ENCODE measurements at places on chromosomes 7 and 10.

DNA sequence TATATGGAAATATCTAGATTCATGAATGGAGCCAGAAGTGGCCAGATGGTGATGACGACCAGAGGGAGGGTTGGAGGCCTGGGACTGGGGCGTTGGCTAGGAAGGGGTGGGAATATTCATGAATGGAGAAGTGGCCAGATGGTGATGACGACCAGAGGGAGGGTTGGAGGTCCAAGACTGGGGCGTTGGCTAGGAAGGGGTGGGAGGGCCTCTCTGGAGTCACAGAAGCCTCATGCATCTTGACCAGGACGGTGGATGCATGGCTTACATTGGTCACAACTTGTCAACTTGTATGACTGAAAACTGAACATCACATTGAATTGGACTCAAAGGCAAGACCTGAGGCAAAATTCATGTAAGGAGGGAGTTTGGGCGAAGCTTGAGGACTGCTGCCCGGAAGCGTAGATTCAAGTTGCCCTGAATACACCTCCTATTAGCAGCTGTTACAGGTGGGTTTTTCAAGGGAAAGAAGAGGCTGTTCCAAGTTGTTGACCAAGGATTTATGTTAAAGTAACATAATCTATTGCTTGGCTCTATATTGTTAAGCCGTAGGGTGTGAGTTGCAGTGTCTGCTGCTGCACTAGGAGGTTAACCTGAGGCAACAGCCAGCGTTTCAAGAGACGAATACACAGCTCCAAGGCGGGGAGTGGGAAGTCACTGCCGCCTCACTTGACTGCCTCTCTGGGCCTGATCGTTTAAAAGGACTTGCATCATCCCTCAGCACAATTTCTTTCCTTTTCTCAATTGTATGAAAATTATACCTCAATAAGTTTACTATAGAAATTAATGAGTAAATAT, 55.1 kb upstream of the FAM20C start:
- DNase-seq, result no peak

GRCh38 chr7:111758332-111758731, 196.0 kb upstream of the IMMP2L start:
- DNase-seq, result no peak

DNA sequence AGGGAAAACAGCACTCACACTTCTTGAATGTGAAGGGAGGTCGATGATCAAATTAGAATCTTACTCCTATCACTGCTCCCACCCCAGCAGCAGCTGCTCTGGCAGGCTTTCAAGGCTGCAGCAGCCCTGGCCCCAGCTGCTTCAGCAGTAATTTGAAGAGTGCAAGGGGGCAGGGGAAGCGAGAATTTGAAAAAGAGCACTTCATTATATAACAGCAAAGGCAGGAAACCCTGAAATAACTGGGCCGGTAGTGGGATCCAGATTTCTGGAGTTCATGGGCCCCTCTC, 44.9 kb downstream of the MYPN start:
- DNase-seq, result peak; percentile 14

- DNase-seq, result no peak
These were observed 3.9 kb downstream of the FOXL3 start for GRCh38 chr7:293681-294439.

DNA sequence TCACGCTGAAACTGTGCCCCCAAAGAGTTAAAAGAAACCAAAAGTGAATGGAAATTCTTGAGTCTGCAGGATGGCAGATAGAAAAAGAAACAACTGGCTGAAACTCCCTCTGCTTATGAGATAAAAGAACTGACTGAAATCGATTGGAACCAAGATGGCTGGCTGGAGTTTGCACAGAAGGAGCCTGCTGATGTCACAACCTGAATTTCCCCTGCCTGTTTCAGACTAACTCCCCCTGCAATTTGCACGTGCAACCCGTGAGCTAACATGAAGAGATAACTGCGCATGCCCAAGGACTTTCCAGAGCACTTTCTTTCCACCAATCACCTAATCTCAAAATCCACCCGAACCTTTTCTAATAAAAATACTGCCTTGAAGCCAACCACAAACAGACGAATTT, 435.5 kb downstream of the CALN1 start:
- no peak for DNase-seq

- DNase-seq, result no peak
These were observed 541 bp upstream of the PFKFB3 start for GRCh38 chr10:6202098-6202683.

DNA sequence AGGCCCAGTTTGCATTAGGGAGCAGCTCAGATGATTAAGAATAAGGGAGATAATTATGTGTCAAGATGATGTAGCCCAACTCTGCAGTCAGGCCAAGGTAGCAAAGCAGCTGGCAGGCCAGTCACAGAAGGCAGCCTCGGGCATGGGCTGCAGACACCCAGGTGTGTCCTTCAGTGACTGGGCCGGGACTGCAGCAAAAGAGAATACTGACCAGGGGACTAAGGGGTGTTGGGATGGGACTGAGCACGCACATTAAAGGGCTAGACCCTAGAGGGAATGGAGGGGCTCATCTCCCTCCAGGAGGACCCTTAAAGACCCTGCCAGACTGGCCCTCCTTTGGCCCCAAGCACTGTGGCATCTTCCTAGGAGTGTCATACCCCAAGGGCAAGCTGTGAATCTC, 38.7 kb downstream of the PAX2 start:
- no peak for DNase-seq

DNA sequence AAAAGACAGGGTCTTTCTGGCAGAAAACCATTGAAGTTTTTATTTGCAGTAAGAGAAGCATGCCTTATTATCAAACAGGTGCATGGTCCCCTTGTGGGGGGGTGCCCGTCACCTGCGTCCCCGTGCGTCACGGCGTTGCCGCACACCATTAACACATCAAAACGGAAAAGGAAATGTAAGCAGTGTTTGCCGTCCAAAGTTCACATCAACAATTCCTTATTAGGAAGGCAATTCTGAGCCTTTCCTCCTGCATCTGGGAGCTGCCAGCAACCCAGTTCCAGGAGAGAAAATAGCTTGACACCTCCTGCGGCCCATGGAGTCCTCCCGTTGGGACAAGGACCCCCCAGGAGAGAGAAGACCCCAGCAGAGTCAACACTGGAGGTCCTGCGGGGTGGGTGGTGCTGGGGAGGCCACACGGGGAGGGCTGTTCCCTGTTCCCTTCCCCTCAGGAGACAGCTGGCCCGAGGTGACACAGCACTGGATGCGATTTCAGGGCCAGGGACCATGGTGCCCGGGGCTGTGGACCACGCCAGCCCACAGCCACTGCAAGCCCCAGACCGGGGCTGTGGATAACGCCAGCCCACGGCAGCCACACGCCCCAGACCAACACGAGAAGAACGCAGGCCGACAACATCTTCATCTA, 39.5 kb downstream of the DIP2C start:
- DNase-seq, result no peak

GRCh38 chr10:129030996-129031843, 435.8 kb upstream of the MGMT start:
- peak; percentile 42 for DNase-seq

- no peak for DNase-seq
These were observed 15.9 kb upstream of the CD36 start for GRCh38 chr7:80622541-80622940.

- no peak for DNase-seq
These were observed 67.8 kb downstream of the SFMBT2 start for GRCh38 chr10:7343040-7343439.

- DNase-seq, result no peak
These were observed 156.7 kb downstream of the MBL2 start for GRCh38 chr10:52615756-52616394.

DNA sequence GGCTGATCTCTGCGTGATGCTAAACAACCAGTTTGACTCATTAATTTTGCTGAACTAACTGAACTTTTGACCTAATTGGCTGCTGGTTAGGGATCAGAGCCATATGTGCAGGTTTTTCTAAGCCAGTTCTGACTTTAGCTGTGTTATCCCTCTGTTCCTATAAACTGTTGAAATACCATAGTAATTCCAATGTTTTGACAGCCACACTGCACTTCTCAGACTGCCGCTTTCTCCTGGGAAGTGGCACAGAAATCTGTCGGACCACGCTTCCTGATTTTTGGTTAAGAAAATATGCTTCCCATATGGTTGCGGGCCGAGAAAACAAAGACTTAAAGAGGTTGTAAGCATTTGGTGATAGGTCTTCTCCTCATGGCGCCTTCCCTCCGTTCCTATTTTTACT, 42.3 kb downstream of the TBXAS1 start:
- no peak for DNase-seq

GRCh38 chr7:79979437-79979836, 155.2 kb upstream of the GNAI1 start:
- DNase-seq, result no peak

DNA sequence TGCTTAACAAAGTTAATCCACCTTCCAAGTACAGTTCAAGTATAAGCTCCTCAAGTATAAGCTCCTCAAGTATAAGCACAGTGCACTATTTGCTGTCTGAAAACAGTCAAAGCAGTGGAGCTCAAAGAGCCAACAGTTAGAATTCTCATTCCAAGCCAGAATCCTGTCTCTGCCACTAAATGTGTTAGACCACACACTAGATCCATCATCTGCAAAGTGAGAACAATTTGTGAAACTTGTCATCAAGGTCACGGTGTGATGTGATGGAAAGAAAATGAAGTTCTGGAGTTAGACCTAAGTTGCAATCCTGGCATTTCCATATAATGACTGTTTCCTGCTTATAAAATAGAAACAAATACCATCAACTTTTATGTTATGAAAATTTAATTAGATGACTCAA, 602.5 kb downstream of the TNS3 start:
- DNase-seq, result no peak

- no peak for DNase-seq
These were observed 43.9 kb downstream of the GRK5 start for GRCh38 chr10:119251315-119251708.

- no peak for DNase-seq
These were observed 64.9 kb upstream of the WAPL start for GRCh38 chr10:86586516-86586915.

- DNase-seq, result no peak
These were observed 112.7 kb upstream of the CTBP2 start for GRCh38 chr10:125273023-125273422.

DNA sequence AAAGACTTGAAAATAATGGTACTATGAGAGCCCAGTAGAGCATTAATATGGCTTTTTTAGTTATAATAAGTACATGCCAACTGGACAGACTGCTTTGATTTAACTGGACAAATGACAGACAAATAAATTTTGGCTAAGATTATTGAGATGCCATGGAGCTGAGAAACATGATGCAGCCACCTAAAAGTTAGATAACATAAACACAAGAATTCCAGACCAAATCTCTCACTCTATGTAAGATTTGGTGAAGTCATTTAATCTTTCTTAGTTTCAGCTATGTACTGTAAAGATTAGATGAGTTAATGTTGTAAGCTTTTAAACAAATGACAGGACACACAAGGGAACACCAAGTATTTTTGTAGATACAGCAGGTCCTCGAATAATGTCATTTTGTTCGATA, 118.2 kb downstream of the CACNA2D1 start:
- no peak for DNase-seq

DNA sequence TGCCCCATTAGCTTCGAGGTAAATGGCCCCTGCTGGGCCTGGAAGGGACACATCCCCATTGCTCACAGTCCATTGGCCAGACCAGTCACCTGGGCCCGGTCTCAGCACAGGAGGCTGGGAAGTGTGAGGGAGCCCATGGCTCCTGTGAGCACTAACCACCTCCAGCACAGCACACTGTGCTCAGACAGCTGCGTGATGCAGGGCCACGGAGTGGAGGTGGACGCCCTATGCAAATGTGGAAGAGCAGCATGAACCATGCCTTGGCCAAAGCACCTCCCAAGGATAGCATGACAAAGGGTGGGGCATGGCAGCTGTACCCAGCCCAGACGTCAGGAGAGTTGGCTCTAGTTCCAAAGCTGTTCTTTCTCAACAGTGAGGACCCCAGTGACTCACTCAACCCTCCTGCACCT, 120.1 kb upstream of the ZMIZ1 start:
- DNase-seq, result no peak

GRCh38 chr7:11478882-11479281, 353.1 kb downstream of the THSD7A start:
- DNase-seq, result no peak

DNA sequence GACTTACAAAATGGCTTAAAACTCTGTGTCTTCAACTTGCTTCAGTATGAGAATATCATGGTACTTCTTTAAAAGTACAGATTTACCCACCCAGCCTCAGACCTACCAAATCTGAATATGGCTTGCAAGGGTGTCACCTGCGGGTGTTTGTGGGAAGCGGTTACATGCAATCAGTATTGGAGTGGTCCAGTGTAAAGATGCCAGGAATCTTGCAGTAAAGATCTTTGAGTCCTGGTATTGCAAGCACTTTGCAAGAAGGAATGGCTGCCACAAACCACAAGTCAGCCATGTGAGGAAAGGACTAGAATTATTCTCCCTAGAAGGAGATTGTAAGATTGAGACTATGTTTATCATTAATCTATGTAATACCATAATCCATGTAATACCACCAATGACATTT, 115.1 kb downstream of the PON1 start:
- DNase-seq, result no peak

GRCh38 chr7:36389371-36390198, at the start of gene ANLN:
Gene ANLN, plus strand, starts transcription at chr7:36389862. Its CDS starts 165 bp downstream, at chr7:36390027.
- DNase-seq, result peak; percentile 94

DNA sequence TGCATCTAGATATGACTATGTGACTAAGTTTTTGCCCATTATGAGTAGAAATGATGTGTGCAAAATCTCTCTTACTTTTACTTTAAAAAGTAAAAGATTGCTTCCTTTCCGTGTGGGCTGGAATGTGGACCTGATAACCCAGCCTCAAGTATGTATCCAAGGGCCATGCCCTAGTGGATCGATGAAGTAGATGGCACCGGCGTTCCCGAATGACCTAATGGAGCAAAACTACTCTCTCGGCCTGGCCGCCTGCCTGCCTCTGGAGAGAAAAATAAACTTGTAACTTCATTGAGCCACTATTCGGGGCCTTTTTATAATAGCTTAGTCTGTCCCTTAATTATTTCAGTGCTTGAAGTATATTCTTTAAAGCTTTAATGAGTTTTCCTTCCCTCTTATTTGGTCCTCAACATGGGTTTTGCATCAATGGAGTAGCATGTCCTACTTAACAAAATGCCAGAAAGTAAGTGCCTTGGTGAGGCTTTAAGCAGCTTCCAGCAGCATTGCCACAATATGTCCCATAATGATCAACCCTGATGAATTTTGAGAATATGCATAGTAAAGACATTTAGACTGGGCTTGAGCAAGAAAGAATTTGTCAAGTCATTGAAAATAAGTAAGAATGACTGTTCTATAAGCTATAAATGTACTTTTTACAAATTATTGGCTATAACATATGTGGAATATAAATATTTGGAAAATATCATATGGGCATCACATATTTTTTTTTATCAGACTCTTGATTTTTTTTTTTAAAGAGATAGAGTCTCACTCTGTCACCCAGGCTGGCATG, 61.4 kb downstream of the PLXDC2 start:
- DNase-seq, result no peak
